Kidney epithelial cell (primary cell): ENCODE measurements at places on chromosomes 4 and X. TPM values are rescaled to one million over a fixed set of nuclear protein-coding genes. Genes with fewer than 3 reads are reported as not detected.

The CT45A1 gene
- not detected in 2 replicates for total RNA-seq

The GLRA3 gene
- not detected in 2 replicates for total RNA-seq

The AFF2 gene
- total RNA-seq: 0.41 and 1.3 TPM in 2 replicates

The BTC gene
- total RNA-seq: 8.3 and 9.9 TPM in 2 replicates

- no peak for DNase-seq
Measured at GRCh38 chrX:69614886-69615285, 1.0 kb upstream of the EDA start.

DNA sequence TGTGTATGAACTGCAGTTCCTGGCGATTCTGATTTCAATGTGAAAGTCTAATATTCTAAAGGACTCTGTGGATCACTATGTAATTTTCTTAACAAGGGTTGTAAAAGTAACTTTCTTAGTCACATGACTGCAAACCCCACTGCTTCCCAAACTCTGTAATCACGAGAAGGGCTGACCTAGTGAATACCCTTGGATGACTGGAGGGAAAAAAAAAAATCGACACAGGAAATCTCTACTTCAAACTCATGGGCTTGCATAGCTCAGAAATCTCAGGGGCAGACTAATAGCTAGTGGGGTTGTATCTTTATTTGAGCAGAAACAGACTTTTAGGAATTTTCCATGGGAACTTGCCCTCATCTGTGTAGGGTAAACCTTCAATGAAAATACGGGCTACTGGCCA is 4.8 kb upstream of the MXRA5 start:
- no peak for DNase-seq

DNA sequence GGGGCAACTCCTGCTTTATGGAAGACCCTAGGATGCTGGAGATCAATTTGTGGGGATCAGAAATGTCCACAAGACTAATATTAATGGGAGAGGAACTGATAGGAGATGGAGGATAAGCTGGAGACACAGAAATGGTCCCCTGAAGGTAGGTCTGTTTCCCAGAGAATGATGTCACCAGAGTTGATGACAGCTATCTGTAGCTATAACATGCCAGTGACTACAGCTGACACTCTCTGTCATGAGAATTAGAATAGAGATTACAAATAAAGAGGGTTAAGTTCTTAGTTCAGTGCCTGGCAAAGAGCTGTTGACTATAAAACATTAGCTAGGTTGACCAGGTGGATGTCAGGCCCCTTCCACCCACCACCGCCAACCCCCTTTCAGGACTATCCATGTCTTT is 9.3 kb downstream of the BST1 start:
- DNase-seq: no peak

DNA sequence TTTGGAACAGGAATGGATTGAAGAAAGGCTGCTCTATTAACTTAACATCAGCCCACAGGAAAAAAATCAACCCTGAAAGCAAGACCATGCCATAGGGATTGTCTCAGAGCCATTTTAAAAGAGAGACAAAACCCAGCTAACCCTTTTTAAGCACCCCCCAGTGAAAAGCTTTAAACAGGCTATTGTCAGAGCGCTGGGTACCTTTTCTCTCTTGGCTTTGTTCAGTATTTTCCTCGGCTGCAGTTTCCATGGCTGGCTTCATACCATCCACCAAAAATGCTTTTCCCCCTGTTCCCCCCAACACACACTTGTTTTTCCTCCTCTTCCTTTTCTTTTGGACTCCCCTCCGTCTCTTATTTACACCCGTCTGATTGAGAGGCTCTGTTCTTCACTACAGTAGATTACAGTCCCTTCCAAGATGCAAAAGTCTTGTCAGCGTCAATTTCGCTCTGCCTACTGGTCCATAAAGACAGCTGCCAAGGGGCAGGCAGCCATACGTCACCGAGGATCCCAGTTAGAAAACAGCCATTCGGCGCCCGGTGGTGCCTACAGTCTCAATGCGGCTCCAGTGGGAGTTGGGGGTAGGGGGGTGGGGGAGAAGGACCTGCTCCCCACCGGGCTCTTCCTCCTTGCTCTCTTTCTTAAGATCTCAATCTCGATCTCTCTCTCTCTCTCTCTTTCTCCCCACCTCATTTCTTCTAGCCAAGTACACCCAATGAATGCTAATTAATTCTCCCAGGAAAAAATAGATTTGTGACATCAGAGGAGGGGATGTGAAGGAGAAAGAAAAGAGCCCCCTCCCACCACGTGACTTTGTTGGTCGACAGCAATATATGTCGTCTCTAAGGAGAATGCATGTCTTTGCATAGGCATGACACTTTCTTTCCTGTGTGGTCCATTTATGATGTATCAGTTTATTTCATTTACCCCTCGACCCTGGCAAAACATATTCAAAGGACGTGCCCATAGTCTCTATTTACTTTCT is at the start of gene GPM6B:
GPM6B (minus strand) TSS at position 451 of the 985 bp plus-strand sequence; CDS start at position 262, 189 bp downstream.
- DNase-seq: no peak

DNA sequence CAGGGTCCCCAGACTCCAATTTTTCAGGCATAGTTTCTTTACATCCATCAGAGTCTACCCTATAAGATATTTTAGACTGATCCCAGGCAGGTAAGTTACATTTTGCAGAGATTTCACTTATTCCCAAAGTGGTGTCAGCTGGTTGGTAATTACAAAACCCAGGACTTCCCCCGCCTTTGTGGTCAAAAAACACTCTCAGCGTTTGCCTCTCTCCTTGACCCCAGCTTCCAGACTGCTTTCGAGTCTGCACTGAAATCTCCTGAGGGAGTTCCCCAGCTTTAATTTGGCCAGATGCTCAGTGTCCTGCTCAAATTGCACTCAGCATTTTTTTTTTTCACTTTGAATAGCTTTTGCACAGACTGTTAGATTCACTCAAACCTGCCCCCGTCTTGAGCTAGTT is 11.2 kb upstream of the AMOT start:
- DNase-seq: no peak

GRCh38 chr4:48122756-48123155 is 11.3 kb downstream of the TXK start:
- no peak for DNase-seq
